Lower leg skin (tissue), 4 donors: ENCODE measurements at places on chromosomes 12 and 14.

DNA sequence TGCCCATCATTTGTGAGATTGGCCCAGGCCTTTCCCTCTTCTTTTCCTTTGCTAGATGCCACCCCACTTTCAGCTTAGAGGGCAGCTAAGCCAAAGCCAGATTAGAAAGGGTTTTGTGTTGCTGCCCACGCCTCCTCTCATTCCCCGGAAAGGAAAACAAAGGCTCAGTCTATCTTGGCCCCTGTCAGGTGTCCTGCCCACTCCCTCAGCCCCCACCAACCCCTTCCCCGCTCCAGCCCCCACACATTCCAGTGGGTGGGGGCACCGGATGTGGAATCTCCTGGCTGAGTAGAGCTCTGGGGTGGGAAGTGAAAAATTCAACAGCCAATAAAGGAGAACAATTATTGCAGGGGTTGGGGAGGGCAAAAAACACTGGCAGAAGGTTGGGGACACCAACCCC is 2.2 kb downstream of the BLOC1S1 start:
- no peak for DNase-seq

DNA sequence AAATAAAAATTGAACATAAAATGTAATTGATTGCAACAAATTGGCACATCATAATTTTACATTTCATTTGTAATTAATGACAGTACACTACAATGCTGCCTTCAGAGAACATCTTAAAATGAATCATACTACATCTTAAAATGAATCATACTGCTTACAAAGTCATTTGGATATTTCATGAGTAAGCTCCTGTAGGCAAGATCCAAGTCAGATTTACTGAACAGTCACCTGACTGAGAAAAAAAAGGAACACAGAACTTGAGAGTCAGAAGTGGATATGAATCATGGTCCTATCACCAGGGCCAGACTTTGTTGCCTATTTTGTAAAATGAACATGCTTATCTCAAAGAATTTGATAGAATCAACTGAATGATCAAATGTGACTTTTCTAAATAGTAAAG is 32.7 kb upstream of the FBLN5 start:
- no peak for DNase-seq

DNA sequence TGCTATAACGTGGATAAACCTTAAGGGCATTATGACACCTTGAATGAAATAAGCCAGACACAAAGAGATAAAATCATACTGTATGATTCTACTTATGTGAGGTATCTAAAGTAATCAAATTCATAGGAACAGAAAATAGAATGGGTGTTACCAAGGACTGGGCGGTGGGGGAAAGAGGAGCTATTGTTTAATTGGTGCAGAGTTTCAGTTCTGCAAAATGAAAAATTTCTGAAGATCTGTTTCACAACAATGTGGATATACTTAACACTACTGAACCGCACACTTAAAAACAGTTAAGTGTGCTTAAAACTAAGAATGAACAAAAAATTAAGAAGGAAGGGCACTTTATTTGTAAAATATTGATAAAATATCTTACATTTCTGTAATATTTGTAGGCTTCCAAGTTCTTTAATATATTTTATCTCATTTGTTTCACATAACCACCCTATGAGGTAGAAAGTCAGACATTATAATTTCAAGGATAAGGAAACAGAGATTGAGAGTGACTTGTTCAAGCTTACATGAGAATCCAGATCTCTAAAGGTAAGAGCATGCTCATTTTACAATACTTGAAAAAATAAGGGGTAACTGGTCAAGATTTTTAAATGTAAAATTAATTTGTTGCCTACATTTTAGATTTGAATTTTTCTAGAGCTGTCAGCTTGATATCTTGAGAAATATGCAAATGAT is 14.9 kb downstream of the LTA4H start:
- no peak for DNase-seq

- no peak for DNase-seq
Measured at GRCh38 chr12:45089411-45090075, 38.6 kb upstream of the DBX2 start.

GRCh38 chr12:108907839-108908351 is 28.0 kb downstream of the DAO start:
- no peak for DNase-seq

- DNase-seq, result no peak
Measured at GRCh38 chr12:108582978-108583770, 14.7 kb downstream of the TMEM119 start.
